ENCODE measurements at places on chromosomes 12 and 14.
A peak's percentile ranks its signal among the peaks of the same experiment; 100 is the strongest.

- DNase-seq = no peak
Observed at GRCh38 chr12:95411466-95411865, 62.5 kb upstream of the METAP2 start.

- no peak for DNase-seq
Observed at GRCh38 chr12:28882444-28882843, 266.6 kb upstream of the FAR2 start.

DNA sequence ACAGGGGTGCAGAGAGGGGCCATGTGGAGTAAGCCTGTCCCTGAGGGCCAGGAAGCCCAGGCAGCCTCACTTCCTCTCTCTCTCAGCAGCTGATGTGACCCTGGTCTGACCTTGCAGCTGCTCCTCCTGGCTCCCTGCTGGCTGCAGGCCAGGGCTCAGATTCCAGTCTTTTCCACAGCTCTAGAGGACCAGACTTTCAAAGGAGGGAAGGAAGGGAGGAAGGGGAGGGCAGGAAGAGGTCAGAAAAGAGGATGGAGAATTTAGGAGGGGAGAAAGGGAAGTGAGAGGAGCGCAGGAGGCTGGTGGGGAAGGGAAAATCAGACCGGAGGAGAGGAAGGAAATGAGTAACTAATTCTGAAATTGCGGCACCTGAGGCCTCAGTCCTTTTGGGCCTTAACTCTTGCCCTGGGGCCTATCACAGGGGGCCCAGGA lies 40.9 kb upstream of the VASH1 start:
- DNase-seq = peak; percentile 52

DNA sequence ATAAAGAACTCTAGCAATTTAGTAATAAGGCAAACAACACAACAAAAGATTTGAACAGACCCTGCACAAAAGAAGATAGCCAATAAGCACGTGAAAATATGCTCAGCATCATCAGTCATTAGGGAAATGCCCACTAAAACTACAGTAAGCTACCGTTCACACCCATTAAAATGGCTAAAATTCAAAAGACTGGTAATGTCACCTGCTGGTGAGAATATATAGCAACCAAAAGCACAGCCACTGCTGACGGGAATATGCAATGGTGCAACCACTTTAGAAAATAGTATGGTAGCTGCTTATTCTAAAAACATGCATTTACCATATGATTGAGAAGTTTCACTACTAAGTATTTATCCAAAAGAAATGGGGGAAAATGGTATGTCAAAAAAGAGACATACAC lies 74.9 kb downstream of the DPF3 start:
- DNase-seq = peak; percentile 3

DNA sequence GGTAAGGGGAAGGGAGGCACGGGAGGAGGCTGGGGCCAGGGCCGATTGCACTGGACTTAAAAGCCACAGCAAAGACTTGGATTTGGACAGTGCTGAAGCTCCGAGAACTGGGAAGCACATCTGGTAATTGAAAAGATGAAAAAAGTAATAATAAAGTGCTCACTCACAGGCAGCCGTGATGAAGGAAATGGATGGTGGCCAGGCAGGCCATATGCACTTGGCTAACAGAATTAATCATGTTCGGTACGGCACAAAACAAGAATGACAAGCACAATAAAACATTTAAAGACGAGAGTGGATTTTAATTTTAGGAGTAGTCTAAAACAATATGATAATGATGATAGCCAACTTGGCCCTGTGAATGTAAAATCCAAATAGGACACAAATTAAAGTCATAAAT lies 154.3 kb downstream of the VRK1 start:
- no peak for DNase-seq

DNA sequence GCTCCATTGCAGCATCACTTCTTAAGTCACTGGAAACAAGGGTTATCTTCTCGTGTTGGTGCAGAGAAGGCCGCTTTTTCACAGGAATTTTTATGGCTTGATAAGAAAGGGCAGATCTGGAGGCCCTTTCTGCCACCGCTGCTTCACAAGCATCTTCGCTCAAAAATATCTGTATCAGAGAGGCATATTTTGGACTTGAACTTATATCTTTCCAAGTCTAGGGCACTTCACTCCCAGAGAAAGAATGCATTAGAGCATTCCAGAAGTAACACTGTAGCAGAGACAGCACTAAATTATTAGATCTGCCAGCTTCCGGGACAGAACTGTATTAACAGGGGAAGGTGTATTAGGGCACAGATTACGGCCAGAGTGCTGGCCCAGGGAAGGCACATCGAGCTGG lies 151.7 kb upstream of the AMIGO2 start:
- DNase-seq = no peak

DNA sequence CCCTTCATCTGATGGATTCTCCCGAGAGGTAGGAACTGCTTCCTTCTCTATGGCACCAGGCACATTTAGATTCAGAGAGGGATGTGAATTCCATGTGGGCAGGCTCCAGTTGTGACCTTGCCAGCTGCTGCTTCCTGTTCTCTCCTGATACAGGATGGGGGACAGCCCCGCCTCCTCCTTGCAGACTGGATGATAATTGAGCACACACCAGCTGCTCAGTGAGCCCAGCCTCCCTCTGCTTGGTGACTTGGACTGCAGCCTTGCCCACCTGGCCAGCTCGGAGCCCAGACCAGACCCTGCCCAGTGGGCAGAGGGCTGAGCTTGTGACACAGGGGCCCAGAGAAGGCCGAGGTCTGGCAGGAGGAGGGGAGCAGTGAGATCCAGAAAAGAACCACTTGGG lies 90.2 kb downstream of the CALM1 start:
- DNase-seq = peak; percentile 87

DNA sequence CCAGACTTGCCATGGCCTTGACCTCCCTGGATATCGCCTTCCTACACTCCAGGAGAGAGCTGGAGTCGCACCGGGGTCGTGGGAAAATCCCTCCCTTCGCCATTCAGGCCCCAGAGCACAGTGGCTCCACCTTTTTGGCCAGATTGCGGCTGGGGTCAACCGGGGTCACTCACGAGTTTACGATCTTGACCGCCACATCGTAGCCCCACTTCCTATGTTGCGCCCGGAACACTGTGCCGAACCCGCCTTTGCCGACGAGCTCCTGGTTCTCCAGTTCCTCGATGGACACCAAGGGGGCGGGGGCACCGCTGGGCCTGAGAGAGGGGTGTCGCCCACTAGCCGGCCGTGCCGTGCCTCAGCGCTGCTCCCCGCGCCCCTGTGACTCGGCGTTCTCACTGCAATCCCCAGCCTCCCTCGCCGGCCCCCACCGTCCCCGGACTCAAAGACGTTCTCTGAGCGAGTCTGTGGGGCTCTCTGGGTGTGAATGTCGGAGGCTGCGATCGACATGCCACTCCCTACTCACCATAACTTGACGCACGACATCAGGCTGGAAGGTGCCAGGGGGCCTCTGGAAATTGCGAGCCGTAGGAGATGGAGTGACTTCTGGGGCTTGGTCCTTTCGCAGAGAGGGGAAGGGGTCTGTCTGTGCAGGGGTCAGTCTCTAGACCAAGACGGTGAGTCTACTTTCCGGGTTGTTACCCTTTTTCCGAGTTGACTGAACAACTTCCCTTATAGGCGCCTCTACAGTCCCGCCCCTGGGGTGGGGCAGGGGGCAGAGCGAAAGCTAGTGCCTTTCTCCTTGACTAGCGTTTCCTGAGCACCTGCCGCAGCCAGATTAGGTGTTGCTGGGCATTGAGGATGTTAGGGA lies at the start of gene RIPK3:
Gene RIPK3 (minus strand): TSS at position 708 of the 868 bp plus-strand sequence. CDS start 165 bp downstream, at position 543.
- DNase-seq = peak; percentile 79

DNA sequence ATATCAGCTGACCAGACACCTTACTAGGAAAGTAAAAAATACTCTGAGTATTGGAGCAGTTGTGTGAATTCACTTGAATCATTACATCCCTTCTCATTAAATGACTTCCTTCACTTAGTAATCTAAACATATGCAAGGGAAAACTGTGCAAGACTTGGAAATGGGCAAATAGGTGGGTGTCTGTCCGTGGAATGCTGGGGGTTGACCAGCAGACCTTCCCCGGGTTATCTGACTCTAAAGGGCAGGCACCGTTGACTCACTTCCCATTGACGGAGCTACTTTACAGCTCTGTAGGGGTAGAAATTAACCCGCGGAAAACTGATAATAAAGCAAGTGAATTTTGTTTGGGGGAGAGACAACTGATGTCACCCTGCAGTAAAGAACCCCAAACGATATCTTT lies 199.3 kb downstream of the TTC7B start:
- no peak for DNase-seq

DNA sequence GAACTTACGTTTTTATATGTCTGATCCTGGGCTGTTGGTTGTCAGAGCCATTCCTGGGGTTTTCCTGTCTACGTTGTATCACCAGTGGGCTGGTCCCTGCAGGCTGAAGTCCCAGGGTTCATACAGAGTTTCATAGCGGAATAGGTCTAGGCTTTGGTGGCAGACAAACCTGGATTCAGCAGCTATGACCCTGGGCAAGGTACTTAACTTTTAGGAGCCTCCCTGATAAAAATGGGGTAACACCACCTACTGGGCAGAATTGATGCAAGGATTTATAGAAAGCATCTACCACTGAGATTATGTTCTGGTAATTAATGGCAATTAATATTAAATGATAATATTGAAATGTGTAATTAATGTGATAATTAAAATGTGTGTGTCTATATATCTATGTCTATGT lies 141.2 kb downstream of the SYNE2 start:
- DNase-seq = no peak

- no peak for DNase-seq
Observed at GRCh38 chr14:97544571-97544970, 747.4 kb downstream of the VRK1 start.

DNA sequence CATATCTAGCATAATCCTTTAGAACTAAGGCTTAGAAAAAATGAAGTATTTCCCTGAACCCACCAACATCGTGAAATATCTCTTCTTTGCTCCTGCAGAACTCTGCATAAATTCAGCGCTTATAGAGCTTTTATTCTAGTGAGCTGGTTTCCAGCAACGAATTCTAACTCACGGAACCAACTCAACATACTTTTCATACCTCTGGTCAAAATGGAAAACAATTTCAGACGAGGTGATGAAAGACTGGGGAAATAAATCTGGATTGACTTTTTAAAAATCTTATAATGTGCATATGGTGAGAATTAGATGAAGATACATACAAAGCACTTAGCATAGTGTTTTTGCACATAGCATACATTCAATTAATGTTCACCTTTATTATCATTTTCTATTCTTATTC lies 62.6 kb upstream of the BBS10 start:
- DNase-seq = no peak

DNA sequence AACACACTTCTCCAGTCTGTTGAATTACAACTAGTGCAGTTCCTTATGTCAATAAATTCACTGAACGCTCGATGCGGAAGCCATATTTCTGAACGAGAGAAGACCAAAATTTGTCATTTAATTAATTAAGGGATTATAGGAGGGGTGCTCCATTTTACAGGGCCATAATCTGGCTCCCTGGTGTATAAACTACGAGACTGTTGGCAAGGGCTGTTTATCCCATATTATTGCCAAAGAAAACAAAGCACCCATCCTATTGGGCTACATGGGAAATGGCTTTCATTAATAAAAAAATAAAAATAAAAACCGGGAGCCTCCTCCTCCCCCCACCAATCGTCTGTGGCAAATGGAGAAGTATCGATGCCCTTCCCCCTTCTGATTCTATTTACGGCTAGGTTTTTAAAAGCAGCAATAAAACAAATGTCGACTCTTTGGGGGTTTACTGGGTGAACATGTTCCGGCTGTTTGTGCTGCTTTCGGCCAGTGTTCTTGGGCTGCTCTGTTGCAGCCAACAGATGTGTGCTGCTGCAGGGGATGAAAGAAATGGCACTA lies 24.8 kb downstream of the ATF7 start:
- no peak for DNase-seq

GRCh38 chr12:26283046-26283445 lies 87.7 kb downstream of the SSPN start:
- no peak for DNase-seq

DNA sequence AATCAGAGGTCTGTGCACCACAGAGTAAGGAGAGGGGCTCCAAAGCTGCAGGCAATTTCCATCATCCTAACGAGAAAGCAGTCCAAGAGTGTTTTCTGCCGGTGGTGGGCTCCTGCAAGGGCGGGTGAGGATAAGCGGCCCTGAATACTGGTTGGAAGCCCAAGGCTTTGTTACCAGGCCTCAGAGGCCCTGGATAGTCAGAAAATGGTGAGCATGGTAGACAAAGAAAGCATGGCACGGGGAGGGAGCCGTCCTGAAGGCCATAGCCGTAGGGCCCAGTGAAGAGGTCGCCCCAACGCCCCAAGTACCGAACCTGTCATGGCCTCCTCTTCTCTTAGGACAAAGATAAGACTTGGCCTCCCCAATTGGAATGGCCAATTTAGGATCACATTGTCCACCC lies 306.6 kb upstream of the FKBP4 start:
- DNase-seq = no peak

DNA sequence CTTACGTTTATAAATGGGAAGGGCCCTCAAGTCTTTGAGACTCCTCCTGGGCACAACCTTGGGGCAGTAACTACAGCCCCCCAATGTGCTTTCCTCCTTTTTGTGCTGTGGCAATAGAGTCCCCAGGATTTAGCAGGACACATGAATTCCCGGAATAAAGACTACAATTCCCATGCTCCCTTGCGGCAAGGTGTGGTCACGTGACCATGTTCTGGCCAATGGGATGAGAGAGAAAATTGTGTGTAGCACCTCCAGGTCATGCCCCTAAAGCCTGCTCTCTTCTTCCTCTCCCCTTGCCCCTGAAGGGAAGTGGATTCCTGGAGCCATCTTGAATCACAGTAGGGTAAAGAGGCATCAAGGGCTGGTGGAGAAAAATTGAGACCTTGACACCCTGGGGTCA lies 295.1 kb upstream of the SFSWAP start:
- peak; percentile 48 for DNase-seq

DNA sequence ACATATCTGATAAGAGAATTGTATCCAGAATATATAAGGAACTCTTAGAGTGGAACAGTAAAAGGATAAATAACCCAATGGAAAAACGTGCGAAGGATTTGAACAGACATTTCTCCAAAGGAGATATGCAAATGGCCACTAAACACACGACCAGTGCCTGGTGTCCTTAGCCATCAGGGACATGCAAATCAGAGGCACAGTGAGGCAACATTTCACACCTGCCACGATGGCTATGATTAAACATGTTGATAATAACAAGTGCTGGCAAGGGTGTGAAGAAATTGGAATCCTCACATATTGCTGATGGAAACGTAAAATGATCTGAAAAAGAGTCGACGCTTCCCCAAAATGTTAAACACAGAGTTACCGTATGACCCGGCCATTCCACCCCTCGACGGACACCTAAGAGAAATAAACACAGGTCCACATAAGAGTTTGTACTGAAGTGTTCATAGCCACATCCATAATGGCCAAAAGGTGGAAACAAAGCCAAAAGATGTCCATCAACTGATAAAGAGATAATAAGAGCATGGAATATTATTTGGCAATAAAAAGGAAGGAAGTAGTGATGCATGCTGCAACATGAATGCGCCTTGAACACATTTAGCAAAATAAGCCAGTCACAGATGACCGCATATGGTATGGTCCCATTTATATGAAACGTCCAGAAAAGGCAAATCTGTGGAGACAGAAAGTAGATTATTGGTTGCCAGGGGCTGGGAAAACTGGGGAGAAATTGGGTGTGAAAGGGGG lies 6.3 kb upstream of the TMEM121 start:
- DNase-seq = no peak

Measured in DMS53 (cell line).